Stimulated activated effector memory CD8-positive, alpha-beta T cell treated with anti-CD3 and anti-CD28 coated beads, Interleukin-12 subunit alpha, Interleukin-12 subunit beta, amount 100 ng/mL, for 72 hours (primary cell): ENCODE measurements at places on chromosomes 11 and 22.

DNA sequence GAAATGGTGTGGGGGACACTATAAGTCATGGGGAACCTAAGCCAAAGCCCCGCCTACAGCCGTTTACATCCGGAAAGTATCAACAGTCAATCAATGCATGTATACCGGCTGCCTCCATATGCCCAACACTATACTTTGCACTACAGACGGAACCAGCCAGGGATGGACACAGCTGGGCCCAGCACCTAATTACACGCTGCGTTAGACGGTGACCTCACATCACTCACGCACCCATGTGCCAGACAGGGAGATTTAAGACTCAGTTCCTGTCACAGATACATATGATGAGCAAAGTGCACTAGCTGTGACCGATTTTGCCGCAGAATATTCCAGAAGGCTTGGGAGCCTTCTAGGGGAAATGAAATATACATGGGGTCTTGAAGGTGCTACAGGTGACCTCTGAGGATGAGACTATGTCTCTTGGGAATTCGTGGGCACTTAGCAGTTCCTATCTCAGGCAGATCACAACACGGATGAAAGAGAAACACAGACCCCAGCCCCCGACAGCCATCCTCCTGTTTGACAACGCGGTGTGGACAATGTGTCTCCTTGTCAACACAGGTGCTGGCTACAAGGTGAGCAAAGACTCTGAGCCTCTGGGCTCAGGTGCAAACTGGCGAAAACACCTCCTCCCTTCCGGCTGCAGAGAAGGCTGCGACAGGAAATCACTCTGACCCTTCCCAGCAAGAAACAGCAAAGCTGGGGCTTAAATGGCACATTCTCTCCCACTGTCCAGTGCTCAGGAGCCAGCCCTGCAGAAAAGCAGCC, 8.0 kb downstream of the AHNAK start:
- DNase-seq = no peak

GRCh38 chr11:111469200-111469599, 43.0 kb downstream of the BTG4 start:
- DNase-seq = no peak

GRCh38 chr11:64245797-64246620, 734 bp downstream of the PPP1R14B start:
- DNase-seq = peak; percentile 81

GRCh38 chr11:115347106-115347505, 157.1 kb downstream of the CADM1 start:
- DNase-seq = no peak

- DNase-seq = no peak
These were observed 207.1 kb upstream of the ARHGAP20 start for GRCh38 chr11:110919241-110919922.

DNA sequence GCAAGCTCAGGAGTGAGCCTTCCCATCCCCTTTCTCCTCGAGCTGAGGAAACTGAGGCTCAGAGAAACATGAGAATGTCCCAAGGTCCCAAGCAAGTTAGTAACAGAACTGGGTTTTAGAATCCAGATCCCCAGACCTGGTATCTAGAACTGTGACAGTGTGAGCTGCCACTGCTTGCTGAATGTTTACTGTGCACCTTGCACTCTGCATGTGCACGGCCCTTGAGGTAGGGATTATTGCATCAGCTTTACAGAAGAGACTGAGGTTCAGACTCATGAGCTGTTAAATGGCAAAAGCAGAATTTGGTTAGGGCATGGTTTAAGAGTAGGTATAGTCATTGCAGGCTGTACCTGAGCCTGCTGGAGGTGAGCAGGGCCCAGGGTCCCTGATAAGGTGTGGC, 3.8 kb upstream of the MPPED1 start:
- no peak for DNase-seq

DNA sequence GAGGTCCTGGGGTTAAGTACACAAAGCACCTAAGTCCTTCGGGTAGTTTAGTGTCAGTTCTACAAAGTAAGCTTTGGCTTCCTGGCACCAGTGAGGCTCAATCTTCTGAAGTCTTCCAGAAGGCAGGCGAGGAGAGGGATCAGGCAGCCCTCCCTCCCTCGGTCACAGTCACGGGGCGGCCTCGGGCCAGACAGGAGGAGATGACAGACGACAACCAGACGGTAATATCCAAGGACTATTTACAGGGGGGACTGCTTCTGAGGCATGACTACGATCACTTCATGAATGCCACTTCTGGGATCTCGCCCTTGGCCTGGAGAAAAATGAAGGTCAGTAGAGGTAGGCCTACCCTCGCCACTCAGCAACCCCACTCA, 383 bp upstream of the TMEM223 start:
- DNase-seq = no peak

DNA sequence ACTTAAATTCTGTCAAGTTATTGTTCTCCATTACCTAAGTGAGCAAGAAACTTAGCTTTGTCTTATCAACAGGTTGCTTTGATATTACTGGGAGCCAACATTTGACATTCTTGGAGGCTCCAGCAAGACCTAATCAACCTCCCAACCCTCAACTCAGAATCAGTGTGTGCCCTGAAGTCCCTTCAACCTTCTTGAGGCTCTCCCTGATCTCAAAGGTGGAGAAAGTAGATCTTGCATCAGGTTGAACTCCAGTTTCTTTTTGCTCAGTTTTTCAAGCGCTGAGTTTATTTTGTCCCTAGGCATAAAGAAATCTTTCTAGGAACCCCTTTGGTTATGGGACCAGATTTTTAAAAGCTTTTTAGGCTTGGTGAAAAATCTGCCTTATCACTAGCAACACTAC, 1.4 kb downstream of the FAM111A start:
- no peak for DNase-seq

GRCh38 chr11:83042964-83043711, 28.6 kb downstream of the RAB30 start:
- DNase-seq = no peak

DNA sequence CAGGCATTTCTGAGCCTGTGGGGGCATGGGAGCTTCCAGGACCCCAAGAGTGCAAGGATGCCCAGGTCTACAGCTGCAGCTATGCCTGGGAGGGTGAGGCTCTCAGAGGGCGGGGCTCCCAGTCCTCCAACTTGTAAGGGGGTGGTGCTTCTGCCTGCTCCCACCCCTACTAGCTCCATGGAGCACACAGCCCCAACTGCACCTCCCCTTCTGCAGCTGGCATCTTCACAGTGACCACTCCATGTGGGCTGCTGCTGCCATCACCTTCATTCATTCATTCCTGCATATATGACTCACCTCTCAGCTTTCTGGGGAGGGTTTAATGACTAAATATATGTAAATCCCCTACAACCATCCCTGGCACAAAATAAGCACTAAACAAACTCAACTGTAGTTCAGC, 43.8 kb downstream of the CHST1 start:
- no peak for DNase-seq

DNA sequence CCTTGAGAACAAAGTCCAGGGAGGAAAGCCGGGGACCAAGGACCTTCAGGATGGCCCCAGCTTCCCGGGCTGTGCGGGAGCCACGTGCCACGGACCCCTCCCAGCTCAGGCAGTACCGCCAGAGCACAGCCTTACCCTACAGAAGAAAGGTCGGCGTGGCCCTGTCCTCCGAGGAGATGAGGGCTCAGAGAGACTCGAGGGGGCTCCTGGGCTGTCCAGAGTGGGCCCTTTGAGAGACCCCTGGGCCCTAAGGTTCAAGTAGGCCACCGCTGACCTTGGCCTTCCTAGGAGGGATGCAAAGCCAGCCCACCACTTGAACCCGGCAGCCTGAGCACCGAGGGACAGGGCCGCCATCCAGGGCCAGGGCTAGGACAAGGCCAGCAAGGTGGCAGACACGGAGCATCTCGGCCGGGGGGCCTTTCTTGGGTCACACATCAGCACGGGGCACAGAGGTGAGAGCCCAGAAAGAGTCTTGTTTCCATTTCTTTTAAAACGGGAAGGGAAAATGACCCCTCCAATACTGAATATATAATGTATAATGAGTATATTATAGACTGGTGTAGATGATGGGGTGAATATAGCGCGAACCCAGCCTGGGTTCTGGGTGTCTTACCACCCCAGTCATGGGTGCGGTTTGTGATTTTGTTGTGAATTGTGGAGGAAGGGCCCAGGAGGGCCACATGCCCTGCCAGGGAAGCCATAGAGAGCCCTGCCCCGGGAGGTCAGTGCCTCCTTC, 34.4 kb upstream of the PPARA start:
- DNase-seq = no peak

DNA sequence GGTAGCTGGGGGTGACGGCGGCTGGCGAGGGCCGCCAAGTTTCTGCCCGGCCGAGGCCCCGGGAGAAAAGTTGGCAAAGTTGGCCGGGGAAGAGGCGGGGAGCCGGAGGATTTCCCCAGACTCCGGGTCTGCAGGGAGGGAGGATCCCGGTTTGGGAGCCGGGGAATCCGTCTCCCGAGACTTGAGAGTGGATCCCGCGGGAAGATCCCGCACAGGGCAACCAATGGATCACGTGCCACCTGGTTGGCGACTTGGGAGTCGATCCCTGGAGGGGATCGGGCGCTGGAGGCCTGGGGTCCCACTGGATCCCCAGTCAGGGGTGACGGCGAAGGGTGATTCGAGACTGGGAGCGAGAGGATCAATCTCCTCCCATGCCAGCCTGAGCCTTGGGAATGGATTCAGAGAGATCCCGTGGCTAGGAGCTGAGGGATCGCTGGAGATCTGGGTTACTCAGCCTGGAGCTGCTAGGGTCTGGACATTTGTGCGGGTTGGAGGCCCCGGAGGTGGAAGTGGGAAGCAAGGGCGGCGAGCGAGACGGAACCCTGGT, 394 bp downstream of the KIAA1671 start:
- DNase-seq = no peak

DNA sequence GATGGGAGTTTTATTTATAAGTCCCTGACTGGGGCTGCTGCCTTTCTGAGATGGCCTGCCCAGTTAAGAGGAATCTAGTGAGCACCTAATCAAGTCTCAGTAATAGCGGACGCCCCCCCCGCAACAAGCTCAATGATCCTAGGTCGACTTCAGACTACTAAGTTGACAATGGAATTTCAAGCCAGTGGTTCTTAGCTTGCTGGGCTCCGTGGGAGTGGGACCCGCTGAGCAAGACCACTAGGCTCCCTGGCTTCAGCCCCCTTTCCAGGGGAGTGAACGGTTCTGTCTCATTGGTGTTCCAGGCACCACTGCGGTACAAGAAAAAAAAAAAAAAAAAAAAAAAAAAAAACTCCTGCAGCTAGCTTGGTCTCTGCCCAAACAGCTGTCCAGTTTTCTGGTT, 156.8 kb upstream of the CARD18 start:
- DNase-seq = no peak

GRCh38 chr11:102467853-102468580, 15.5 kb upstream of the TMEM123 start:
- no peak for DNase-seq

- no peak for DNase-seq
These were observed 44.5 kb downstream of the SLCO2B1 start for GRCh38 chr11:75195167-75195962.

- no peak for DNase-seq
These were observed 882 bp upstream of the MAP4K2 start for GRCh38 chr11:64803846-64804345.

- no peak for DNase-seq
These were observed 18.6 kb downstream of the POLR3H start for GRCh38 chr22:41525450-41526225.
